ENCODE measurements at places on chromosomes 7 and 10.

GRCh38 chr10:133076274-133077038 is 11.3 kb upstream of the ADGRA1 start:
- H3K4me3 ChIP-seq, result no peak overlapping the region
- no peaks in the 10 kb centered on the region for H3K4me1 ChIP-seq
- H3K36me3 ChIP-seq, result no peaks in the 10 kb centered on the region
- no peak overlapping the region for H3K27ac ChIP-seq
- DNase-seq, result no peak

- no peaks in the 10 kb centered on the region for H3K36me3 ChIP-seq
- peaks cover 3% of the 10 kb centered on the region for H3K4me1 ChIP-seq
- no peak for DNase-seq
- no peaks in the 10 kb centered on the region for H3K27me3 ChIP-seq
- H3K4me3 ChIP-seq, result no peak overlapping the region
Observed at GRCh38 chr7:55570218-55570873, 2.0 kb downstream of the VOPP1 start.

- H3K27ac ChIP-seq, result no peak overlapping the region
- H3K27me3 ChIP-seq, result no peaks in the 10 kb centered on the region
- no peak for DNase-seq
- H3K36me3 ChIP-seq, result no peaks in the 10 kb centered on the region
- no peak overlapping the region for H3K4me3 ChIP-seq
Observed at GRCh38 chr10:132710036-132710686, 75.8 kb downstream of the NKX6-2 start.

DNA sequence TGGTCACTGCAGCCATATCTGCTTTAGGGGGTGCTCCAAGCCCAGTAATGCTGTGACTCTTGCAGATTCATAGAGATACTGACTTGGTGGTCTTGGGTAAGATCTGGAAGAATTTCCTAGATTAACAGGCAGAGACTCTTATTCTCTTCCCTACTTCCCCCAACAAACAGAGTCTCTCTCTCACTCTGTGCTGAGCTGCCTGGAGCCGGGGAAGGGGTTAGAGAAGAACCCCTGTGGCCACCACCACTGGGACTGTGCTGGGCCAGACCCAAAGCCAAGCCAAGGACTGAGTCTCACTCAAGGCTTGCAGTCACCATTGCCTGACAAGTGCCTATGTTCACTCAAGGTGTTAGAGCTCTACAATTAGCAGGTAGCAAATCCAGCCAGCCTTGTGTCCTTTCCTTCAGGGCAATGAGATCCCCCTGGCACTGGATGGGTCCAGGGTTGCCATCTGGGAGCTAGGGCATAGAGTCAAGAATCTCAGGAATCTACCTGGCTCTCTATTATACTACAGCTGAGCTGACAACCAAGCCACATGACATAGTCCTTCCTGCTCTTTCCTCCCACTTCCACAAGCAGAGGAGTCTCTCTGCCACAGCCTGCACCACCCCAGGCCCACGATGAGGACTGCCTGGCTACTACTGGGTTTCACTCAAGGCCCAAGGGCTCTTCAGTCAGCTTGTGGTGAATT is 41.4 kb upstream of the TECTB start:
- H3K4me3 ChIP-seq, result no peak overlapping the region
- no peaks in the 10 kb centered on the region for H3K36me3 ChIP-seq
- H3K4me1 ChIP-seq, result no peaks in the 10 kb centered on the region
- no peaks in the 10 kb centered on the region for H3K27me3 ChIP-seq

GRCh38 chr7:139457153-139457946 is 26.1 kb downstream of the KLRG2 start:
- DNase-seq, result no peak
- H3K4me1 ChIP-seq, result peaks cover 10% of the 10 kb centered on the region
- H3K4me3 ChIP-seq, result no peak overlapping the region
- no peak overlapping the region for H3K27ac ChIP-seq
- H3K27me3 ChIP-seq, result no peaks in the 10 kb centered on the region

DNA sequence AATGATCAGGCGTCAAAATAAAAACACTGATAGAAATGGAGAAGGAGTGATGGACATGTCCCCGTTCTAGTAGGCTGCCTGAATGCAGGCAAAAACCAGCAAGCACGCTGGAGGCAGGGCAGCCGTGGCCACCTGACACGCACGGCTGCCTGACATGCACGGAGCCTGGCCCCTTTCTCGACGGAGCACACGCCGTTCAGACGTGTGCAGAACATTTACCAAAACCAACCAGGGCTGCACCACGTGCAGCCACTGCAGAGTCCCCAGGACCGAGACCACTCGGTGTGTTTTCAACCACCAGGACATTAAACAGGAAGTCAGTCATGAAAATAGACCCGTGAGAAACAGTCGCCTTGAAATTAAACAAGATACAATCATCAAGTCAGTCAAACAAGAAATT is 61.9 kb upstream of the NKX6-2 start:
- H3K27ac ChIP-seq, result no peak overlapping the region
- DNase-seq, result no peak
- no peaks in the 10 kb centered on the region for H3K27me3 ChIP-seq

DNA sequence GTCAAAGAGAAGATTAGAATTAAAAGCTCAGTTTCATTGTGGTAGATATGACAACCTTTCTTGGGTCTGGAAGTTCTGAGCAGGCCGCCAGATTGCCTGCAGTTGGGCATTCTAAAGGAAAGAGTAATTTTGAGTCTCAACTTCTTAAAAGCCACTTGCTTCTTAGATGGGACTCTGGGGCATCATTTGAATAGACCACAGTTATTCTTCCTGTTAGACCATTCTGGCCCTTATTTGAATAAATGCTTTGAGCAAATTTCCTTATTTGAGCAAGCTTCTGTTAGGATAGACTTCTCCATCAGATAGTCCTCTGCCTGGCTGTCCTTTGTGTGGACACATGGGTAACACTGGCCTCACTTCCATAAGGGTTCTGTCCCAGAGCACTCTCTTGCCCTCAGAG is 40.2 kb downstream of the SND1 start:
- peaks cover 7% of the 10 kb centered on the region for H3K36me3 ChIP-seq
- DNase-seq, result no peak
- H3K4me3 ChIP-seq, result no peak overlapping the region
- H3K4me1 ChIP-seq, result no peaks in the 10 kb centered on the region

Data from iPS DF 6.9 (cell line).